ENCODE measurements at places on chromosomes 13 and 19.
A peak's percentile ranks its signal among the peaks of the same experiment; 100 is the strongest.

- no peak for DNase-seq
Measured at GRCh38 chr13:110625771-110626321, 10.5 kb downstream of the NAXD start.

DNA sequence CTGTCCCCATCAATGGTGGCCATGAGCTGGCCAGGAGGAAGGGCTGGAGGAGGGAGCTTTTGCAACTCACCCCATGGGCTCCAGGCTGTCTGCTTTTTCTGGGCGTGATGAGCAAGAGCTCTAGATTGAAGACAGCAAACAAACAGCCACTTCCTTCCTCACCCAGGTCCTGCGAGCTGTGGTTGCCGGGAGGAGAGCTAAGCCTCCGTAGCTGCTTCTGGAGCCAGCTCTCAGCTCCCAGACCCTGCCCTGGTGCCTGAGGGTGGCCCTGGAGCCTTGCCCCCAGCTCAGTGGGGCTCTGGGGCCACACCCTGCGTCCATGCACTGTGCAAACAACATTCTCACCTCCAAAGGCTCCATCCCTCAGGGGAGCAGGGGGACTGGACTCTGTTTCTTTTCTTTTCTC lies 6.2 kb downstream of the MYO1F start:
- DNase-seq, result peak; percentile 41

DNA sequence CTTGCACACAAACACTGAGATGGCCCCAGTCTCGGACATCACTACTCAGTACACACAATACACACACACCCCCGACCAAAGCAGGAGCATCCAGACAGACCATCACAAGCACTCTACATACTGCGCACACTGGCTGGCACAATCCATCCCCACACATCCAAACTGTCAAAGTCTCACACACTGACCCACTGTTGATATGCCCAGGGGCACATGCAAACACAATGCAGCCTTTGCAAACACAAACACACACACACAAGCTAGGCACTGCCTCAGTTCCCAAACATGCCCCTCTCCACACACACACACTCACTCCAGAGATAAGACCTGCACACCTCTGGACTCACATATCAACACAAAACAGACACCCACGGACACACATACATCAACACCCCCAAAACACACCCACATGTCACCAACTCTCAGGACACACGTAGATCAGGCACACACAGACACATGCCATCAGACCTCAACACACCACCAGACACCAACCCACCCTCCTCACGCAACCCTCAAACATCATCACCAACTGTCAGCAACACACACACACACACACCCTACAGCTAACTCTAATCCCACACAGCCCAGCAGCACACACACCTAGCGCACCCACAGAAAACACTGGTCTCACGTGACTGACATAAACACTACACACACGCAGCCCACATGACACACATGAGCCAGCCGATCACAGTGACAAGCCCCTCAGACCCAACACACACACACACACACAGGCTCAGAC lies 1.9 kb downstream of the BBC3 start:
- peak; percentile 25 for DNase-seq

- no peak for DNase-seq
Measured at GRCh38 chr13:43805071-43805468, 18.3 kb upstream of the ENOX1 start.

DNA sequence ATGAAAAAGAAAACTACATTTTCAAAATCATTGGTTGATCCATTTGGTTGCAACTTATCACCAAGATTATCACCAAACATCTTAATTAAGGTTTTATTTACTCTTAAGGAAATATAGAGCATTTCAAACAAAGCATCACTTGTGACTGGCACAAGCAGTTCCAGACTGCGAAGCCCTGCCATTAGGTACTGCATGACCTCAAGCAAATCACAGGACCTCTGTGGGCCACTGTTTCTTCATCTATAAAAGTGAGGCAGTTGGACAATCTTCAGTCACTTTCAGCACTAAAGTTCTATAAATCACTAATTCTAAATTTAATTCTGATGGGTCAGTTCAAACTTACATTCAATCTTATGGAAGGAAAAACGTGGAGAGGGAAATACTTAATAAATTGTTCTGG lies 2.0 kb downstream of the ELF1 start:
- DNase-seq, result no peak

GRCh38 chr13:113915012-113915763 lies 51.3 kb upstream of the GAS6 start:
- DNase-seq, result no peak

- no peak for DNase-seq
Measured at GRCh38 chr19:1285737-1286360, at the start of gene EFNA2. Gene EFNA2, plus strand, starts transcription at chr19:1285873. Its CDS starts 296 bp downstream, at chr19:1286169.

GRCh38 chr13:79602936-79603335 lies 122.0 kb downstream of the NDFIP2 start:
- no peak for DNase-seq

DNA sequence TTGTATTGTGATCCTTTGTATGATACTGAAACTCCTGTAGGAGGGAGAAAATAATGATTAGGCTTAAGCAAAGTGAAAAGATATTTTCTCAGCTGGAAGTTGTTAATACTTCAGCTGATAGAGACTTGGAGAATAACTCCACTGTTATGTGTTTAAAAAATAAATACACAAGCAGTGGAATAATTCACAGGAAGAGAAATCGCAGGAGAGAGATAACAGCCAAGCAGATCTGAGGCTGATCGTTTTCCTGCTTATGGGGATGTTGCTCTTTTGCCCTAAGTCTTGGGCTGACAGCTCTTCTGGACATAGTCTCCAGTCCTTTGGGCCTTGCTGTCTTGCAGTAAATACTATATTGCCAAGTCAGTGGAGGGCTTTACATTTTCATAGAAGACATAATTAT lies 93.3 kb downstream of the OLFM4 start:
- DNase-seq, result no peak

DNA sequence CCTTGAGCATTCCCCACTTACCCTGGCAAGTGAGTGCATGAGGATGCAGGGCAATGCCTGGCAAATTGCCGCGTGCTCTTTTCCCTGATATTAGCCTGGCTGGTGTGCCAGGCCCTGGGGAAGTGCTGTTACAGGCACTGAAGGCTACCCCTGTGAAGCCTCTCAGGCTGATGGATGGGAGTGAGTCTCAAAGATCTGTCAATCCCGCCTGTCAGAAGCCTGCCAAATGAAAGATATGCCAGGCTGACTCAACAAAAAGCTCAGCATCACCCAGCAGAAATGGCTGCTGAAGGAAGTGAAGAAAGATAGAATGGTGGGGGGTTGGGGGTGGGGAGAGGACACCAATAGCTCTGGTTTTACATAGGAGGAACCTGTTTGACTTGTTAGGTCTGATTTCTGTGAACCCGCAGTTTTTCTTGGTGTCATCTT lies 112.1 kb downstream of the LACC1 start:
- no peak for DNase-seq

DNA sequence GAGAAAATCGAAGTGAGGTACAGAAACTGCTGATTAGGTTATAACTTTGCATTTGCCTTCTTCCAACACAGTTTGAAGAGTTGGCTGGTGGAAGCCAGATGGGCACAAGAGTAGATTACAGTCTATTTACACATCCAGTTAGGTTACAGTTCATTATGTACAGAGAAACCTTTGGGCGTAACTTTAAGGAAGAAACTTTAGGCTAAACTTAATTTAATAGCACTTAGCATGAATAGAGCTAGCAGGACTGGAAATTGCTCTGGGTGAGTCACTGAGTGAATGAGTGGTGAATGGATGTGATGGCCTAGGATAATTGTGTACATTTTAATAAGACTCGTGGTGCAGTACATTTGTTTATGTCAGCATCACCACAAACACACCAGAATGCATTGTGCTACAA lies 62.9 kb upstream of the KLHL1 start:
- DNase-seq, result no peak

DNA sequence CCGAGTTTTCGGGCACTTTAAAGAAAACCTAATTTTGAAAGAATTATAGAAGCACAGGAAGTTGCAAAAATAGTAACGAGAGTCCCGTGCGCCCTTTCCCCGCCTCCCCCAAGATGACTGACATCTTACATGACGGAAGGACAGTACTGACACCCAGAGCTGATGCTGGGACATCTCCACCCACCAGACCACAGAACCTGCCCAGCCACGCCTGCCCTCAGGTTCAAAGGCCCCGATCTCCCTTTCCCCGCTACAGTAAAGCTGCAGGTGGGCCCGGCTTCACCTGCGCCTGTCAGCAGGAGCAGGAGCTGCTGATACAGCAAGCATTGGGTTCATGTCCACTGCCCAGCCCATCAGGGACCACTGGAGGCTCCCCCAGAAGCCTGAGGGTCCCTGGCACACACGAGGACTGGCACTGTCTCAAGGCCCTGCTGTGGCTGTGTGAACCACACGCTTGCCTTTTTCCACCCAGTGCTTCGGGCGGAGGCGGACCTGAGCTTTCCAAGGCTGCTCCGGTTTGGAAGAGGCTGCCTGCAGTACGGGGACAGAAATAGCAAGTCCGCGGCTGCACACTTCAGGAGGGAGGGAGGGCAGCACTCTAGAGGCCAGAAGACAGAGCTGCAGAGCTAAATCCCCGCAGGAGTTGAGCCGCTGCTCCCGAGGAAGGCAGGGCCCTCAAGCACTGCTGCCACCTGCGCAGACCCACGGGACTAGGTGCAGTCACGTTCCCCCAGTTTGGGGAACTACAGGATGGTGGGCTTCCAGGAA lies 8.7 kb downstream of the MAP2K2 start:
- peak; percentile 53 for DNase-seq

- no peak for DNase-seq
Measured at GRCh38 chr19:16370641-16371391, 46.2 kb downstream of the KLF2 start.

- no peak for DNase-seq
Measured at GRCh38 chr13:60417734-60418133, 20.7 kb downstream of the TDRD3 start.

DNA sequence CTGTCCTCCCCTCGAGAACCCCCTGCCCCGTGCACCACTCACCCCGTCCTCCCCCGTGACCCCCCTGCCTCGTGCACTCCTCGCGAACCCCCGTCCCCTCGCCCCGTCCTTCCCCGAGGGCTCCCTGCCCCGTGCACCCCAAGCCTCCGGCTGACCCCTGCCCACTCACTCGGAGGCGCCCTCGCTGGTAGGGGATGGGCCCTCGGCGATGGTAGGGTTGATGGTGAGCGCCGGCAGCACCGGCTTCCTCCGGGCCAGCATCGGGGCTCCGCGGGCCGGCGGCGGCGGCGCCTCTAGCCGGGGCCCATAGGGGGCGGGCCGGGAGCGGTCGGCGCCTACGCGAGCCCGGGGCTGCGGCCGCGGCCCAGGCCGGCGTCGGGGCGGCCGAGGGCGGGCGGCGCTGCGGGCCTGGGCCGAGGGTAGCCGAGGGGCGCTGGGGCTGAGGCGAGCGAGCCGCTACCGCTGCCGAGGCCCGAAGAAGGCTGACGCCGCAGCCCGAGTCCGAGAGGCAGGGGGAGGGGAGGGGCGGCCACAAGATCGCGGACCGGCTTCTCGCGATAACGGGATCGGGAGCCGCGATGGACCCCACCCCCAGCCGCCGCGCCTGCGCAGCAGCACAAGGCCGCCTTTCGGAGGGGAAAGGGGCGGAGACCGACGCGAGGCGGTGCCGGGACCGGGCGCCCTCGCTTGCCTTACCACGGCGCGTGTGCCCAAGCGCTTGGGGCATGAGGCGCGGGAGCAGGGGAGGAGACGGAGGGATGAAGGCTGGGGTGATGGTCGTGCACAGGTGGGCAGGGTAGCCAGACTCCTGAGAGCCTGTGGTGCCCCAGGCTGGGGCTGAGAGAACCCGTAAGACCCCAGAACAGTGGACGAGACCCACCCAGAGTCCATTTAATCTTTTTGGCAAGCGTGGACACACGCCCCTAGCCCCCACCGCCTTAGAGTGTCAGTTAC lies at the start of gene MAP2K2:
Gene MAP2K2 (minus strand): TSS at position 508 of the 954 bp plus-strand sequence. CDS start 247 bp downstream, at position 261.
- peak; percentile 95 for DNase-seq

DNA sequence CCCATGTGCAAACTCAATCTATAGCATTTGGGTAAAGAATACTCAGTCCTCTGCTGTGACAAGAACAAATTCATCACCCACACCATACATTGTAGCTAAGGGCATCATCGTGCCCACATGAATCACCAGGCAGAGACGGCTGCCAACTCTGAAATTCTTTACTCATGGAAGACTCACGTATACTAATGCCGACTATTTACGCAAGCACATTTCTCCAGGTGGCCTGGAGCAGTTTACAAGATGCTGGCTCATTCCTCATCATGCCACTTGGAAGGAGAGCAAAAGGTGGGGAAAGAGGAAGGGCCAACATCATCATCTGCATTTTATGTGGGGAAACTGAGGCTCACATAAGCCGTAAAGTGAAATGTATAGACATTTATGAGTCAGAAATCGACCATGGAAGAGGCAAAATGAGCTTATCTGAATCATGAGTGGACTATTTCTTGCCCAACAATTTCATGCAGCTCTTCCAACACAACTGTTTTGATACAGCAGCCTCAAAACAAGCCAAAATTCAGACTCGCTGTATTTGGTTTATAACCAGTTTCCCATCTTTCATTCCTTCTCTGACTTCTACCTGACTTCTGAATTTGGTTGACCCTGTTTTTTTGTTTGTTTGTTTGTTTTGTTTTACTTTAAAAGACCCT lies 213.9 kb upstream of the SERP2 start:
- DNase-seq, result no peak
